ENCODE measurements at places on chromosomes 7 and 10.

GRCh38 chr10:72509941-72510340 lies 115.9 kb downstream of the MICU1 start:
- DNase-seq, result peak; percentile 79

DNA sequence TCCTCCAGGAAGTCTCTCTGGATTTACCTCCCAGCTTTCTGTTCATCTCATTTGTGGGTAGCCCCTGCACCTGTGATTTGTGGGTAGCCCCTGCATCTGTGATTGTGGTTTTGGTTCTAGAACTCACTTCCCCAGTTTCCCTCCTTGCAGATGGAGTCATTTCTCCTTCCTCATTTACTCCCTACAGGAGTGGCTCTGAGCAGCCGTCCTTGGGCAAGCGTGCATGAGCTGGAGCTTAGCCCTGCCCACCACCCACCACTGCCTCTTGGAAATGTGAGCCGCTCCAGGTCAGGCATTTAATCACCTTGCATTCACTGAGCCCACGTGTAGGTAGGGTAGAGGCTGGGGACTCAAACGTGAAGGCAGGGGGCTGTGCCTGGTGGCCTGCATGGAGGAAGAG lies 8.2 kb downstream of the COL26A1 start:
- no peak for DNase-seq

- no peak for DNase-seq
Measured at GRCh38 chr7:47478017-47478344, 103.9 kb downstream of the TNS3 start.

GRCh38 chr10:75883081-75884072 lies 452.0 kb downstream of the LRMDA start:
- DNase-seq, result no peak

DNA sequence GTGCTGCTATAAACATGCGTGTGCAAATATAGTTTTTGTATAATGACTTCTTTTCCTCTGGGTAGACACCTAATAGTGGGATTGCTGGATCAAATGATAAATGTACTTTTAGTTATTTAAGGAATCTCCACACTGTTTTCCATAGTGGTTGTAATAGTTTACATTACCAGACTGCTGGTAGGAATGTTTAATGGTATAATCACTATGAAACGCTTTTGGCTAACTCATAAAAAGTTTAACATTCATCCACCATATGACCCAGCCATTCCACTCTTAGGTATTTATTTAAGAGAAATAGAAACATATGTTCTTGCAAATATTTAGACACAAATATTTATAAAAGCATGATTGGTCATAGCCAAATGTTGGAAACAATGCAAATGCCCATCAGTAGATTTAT lies 32.1 kb upstream of the TFEC start:
- no peak for DNase-seq

DNA sequence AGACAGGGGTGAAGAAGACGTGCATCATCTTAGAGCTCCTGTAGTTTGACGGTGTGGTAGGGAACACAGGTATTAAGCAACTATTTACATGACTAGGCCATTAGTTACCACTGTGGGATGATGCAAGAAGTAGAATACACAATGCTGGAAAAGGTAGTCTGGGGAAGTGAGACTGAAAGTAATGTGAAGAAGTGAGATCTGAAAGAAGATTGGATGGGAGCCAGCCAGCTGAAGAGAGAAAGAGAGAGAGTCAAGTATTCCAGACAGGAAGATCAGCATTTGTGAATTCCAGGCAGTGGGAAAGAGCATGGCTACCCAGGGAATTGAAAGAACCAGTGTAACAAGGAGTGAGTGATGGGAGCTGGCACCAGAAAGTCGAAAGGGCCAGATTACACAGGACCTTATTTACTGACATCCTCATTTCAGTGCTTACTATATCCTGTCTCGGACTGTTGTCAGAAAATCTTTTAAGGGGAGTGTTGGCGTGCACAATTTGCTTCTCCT lies 4.0 kb upstream of the CFAP58 start:
- DNase-seq, result peak; percentile 97

- no peak for DNase-seq
Measured at GRCh38 chr10:6795541-6795940, 215.5 kb upstream of the PRKCQ start.

GRCh38 chr7:40643664-40644063 lies 508.9 kb downstream of the SUGCT start:
- no peak for DNase-seq

DNA sequence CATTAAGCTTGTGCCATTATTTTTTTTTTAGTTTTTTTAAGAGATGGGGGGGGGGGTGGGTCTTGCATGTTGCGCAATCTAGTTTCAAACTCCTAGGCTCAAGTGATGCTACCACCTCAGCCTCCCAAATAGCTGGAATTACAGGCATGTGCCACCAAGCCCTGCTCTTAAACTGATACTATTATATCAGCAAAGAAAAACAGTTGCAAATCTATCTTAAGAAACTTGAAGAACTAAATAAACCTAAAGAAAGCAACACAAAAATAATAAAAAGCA lies 47.5 kb downstream of the BRAF start:
- no peak for DNase-seq

DNA sequence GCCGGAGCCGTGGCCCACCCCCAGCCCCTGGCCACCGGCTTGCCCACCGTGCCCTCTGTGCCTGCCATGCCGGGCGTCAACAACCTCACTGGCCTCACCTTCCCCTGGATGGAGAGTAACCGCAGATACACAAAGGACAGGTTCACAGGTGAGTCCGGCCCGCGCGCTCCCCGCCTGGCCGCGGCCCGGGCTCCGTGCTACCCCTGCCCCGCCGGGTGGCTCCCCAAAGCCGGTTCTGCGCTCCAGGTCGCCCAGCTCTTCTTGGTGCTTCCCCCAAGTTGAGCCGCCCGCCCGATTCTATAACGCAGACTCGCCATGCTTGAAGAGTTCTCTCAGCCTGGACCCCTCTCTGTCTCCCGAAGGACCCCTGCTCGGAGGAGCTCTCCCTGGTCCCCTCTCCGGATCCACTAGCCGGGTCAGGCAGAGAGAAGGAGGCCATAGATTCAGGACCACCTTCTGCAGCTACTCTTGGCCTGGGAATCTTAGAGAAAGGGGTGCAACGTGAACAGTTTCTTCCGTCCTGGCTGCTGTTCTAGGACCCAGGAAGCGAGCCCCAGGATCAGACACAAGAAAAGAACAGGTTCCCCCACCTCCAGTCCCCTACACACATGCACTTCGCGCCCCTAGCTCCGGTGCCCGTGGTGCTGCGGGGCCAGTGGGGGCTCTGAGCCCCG lies 999 bp downstream of the TLX1 start:
- DNase-seq, result no peak

GRCh38 chr10:102775935-102776669 lies 32.4 kb downstream of the WBP1L start:
- peak; percentile 68 for DNase-seq

DNA sequence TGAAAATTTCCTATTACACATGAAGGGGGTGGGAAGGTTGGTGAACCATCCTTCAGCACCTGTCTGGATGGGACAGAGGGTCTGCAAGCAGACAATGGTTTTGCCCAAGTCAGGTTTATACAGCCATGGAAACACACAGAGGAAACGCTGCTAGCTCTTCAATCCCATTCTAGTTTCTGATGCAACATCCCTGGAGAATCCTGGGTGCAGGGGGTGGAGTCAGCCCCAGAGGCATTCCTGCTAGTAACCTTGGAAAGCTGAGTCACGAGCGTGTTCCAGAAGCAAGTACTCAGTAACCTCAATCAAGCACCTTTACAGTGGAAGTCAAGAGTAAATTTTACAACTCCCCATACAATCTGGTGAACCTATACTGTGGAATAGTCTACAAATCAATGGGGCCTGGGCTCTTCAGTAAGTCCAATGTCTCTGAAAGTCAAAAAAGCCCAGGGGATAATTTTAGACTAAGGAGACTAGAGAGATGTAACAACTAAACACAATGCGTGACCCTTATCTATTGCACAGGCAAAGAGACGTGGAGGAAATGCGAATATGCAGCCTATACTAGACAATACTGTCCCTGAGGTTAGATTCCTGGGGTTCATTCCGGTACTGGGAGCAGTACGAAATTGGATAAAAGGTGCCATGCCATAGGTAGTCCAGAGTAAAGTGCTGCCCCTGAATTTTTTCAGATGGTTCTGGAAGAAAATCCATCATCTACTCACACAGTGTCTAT lies 95.4 kb downstream of the ZRANB1 start:
- no peak for DNase-seq

DNA sequence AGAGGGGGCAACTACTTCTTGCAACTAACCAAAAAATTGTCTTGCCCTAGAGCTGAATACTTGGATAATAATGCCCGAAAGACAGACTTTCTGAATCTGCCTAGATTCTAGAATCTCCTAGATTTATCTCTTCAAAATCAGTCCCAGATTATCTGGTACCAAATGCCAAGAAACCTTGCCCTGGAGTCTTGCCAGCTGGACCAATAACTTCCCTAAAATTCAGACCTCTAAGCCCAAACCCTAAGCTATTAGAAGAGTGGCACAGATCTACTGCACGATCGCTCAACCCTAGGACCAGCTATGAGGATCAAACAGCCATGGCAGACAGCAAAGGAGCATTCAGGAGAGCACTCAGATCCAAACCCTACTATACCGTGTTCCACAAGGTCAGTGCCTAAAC lies 45.0 kb downstream of the ARMH3 start:
- DNase-seq, result peak; percentile 14

- DNase-seq, result no peak
Measured at GRCh38 chr7:154684666-154685563, 318.0 kb downstream of the PAXIP1 start.

DNA sequence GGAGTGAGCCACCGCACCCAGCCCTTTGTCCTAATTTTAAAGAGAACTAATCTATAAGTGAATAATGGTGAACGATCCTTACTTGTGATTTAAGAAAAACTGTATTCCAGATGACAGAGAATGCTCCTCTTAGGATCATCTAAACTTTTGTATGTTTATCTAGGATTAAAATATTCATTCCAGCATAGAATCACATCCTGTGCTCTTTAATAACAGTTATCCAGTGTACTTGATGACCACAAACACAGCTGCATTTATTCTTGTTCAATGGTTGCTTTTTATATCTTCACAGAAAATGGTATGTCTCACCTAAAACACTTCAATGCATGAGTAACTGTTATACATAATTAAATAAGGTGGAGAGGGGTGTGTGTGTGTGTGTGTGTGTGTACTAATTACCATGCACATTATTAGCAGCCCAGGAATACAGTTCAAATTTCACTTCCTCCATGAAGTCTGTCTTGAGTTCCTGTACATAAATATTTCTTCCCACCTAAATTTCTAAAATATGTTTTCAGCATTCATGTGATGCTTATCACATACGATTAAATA lies 38.5 kb upstream of the SEMA3C start:
- DNase-seq, result no peak

DNA sequence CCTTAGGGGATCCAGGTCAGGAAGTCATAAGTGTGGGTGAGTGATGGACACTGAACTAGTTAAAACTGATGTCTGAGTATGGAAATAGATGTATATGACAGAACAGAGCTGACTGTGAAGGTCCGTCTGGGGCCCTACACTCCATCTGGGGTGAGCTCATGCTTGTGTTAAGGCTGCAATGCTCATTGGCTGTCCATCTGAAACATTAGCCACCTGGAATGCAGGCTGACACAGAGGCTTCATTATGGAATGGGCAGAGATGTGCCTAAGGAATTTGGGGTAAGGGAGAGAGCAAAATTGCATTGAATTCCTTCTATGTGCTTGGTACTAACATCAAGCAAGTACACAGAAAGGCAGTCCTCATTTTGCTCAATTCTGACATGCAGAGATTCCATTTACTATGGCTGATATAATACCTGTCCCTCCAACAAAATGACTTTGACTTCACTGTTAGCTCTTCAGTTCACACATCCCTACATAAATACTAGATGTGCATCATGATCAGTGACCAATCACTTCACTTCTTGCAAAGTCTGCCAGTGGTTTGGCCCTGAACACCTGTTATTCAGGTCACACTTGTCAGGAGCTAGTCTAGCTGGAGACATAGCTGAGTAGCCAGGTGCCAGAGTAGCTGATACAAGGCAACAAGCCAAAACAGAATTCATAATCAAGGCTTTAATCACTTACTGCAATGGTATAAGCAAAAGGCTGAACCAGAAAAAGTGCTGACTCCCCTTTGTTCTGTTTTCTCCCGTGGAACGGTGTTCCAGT lies 128.9 kb upstream of the VWC2 start:
- DNase-seq, result no peak

- no peak for DNase-seq
Measured at GRCh38 chr10:60042914-60043313, 136.6 kb upstream of the CCDC6 start.

DNA sequence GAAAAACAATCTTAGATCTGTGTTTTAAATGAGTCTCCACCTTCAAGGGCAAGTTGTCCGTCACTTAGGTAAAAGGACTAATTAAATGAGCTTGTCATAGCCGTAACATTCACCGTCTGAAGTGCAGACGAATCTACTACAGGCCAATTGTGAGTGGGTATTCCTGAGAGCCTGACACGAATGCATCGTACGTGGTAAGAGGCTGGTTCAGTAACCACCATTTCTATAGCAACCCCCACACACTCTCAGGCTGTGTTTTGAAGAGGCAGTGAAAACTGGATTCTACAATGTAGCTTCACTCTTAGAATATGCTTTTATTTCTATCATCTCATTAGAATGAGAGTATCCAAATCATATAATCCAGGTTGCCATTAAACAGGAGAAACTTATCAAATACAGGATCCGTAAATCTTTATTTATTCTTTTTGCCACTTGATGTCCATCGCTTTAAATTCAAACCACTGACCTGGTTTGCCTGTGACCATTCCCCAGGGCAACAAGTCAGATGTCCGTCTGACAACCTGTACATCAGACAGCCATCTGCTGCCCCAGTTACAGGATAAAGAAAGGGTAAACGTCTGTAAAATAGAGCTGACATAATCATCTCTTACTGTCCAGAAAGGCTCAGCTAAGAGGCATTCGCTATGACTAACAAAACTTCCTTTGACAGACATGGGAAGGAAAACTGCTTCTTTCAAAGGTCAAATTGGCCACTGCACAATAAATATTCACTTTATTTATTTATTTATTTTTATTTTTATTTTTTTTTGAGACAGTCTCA lies 70.3 kb upstream of the NMT2 start:
- DNase-seq, result no peak

DNA sequence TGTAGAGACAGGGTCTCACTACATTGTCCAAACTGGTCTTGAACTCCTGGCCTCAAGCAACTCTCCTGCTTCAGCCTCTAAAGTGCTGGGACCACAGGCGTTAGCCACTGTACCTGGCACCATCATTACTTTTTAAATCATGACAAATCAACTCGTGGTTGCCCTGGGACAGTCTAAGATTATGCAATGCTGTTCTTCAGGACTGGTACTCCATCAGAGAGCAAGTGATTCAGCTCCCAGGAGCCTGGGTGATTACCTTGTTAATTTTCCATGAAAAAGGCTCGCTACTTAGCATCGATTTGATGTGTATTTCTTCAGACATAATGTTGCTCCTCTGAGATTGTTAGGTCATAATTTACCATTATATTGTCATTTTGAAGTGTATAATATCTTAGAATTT lies 158.9 kb upstream of the STEAP4 start:
- no peak for DNase-seq

DNA sequence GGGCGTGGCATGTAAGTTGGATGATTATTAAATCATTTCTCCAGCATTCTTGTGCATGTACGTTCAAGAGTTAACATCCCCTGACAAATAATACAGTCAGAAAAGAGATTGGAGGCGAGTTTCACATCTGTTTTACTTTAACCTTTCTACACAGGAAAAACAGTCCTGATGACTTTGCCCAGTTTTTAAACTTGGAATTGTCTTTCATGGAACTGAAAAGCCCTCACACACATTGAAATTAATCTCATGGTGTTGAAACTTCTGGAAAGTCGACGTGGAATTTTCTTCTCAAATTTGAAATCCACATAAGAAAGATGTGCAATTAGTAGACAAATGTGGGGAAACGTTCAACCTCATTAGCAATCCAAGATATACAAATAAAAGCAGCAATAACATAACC lies 31.2 kb upstream of the ZNF438 start:
- no peak for DNase-seq

GRCh38 chr10:88389456-88389855 lies 193.7 kb downstream of the RNLS start:
- DNase-seq, result peak; percentile 29
